A172 (cell line): ENCODE measurements at places on chromosomes 2 and 18. TPM values are rescaled to one million over a fixed set of nuclear protein-coding genes. Genes with fewer than 3 reads are reported as not detected.
A peak's percentile ranks its signal among the peaks of the same experiment; 100 is the strongest.

- no peak for DNase-seq
These were observed 230.6 kb downstream of the EIPR1 start for GRCh38 chr2:3146772-3147650.

DNA sequence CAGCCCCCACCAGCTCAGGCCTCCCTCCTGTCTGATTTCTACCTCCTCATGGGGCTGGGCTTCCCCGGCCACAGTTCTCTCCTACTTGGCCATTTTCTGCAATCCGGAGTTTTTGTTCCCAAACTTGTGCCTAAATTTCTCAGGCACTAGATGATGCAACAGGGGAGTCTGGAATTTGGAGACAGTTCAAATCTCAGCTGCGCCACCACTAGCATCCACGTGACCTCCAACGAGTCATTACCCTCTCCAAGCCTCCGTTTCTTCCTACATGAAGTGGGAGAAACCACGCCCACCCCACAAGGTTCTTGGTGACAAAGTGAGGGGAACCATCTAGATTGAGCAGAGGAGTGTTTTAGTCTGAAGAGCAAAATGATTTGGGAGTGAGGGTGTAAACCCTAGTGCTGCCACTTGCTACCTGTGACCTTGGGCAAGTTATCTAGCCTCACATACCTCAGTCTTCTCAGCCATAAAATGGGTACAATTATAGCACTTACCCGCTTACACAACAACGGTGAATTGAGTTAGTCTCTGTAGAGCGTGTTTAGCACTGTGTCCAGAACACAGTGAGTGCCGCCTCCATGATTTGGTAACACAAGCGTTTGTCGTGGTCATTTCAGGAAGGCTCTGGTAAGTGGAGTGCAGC, 61.4 kb upstream of the ASAP2 start:
- DNase-seq, result peak; percentile 60

DNA sequence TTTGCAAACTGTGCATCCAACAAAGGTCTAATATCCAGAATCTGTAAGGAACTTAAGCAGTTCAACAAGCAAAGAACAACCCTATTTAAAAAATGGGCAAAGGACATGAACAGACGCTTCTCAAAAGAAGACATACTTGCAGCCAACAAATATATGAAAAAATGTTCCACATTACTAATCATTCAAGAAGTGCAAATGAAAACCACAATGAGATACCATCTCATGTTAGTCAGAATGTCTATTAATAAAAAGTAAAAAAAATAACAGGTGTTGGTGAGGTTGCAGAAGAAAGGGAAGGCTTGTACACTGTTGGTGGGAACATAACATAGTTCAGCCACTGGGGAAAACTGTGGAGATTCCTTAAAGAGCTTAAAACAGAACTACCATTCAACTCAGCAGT, 126.2 kb downstream of the NAT8 start:
- peak; percentile 11 for DNase-seq

GRCh38 chr2:55782528-55783173, 89.0 kb upstream of the PNPT1 start:
- DNase-seq, result no peak

DNA sequence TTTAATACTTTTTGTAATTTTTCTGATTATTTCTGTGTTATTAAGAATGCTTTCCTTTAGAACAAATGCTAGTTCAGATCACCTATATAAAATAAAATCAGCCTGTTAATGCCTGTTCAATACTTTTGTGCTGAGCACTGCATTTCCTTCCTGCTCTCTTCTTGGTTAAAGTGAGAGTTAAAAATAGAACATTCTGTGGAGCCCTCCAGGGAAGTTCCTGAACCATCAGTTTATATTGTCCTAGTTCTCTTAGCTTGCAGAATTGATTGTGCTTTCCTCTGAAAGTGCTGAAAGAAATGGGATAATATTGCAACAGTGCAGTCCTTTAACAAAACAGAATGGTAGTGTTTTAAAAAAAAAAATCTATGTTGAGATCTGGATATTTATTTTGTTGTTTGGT, 74.6 kb upstream of the UBXN4 start:
- no peak for DNase-seq

Gene HADHA
- 113 and 121 TPM in 2 replicates for total RNA-seq

GRCh38 chr2:171320208-171320621, 113.6 kb downstream of the METTL8 start:
- DNase-seq, result no peak
